ENCODE measurements at places on chromosomes 3 and 15. TPM values are rescaled to one million over a fixed set of nuclear protein-coding genes. Genes with fewer than 3 reads are reported as not detected.

- DNase-seq = no peak
Observed at GRCh38 chr3:16352428-16352827, 87.4 kb downstream of the OXNAD1 start.

DNA sequence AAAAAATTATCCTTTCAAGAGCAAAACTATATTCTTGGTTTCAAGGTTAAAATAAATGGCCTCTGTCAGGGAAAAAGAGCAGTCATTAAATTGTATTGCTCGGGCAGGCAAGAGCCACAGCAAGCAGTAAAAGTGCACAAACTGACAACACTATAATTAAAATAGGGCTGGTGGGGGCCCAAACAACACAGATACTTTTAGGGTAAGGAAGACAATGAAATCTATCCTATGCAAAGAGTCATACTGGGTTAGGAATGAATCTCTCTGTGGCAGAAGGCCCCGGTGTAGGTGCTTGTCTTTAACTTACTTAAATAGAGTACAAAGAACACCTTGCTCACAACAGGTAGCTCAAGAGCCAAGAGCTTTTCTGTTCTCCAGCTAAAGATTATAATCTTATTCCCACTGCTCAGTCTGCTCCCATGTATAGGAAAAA lies 94.7 kb downstream of the DLG1 start:
- no peak for DNase-seq

DNA sequence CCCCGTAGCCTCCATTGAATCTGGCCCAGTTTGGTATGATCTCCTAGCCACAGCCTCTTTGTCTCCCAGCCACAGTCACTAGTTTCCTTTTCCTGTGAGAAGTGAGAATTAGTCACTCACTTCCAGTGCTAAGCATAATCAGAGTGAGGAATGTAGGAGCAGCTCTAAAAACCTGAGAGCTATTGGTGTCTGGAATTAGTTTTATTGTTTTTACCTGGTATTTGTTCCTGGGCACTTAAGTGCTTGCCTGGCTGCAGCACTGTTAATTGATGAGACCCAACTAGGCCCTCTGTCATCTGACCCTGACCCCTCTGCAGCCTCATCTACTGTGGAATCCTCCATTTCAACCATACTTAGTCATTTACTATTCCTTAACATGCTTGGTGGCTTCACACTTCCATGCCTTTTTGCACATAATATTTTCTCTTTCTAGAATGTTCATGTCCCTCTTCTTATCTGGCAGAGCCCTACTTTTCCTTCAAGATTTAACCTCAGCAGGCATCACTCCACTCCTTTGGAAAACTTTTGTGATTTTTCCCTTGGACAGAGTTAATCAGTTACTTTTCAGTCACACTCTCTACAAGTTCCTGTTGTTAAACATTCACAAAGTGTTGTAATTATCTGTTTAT lies 48.8 kb downstream of the PDE8A start:
- peak; percentile 60 for DNase-seq

The LCTL gene
- total RNA-seq = 0.11 TPM

GRCh38 chr3:179962629-179963387 lies 73.9 kb downstream of the PEX5L start:
- no peak for DNase-seq

DNA sequence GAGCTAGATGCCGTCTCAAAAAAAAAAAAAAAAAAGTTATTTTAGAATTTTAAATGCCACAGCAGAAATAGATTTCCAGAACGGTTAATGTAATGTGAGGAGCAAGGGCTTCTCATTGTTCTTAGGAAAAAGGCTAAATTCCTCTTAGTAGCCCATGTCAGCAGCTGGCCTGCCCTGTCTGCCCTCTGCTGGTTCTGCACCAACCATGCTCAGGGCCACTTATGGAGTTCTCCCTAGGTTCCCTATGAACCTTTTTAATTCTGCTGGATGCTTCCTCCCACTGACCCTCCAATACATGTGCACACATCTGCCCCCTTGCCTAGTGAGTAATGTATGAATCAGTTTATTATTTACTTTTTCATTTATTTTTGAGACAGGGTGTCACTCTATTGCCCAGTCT lies 32.2 kb upstream of the DPPA4 start:
- DNase-seq = no peak

- DNase-seq = no peak
Observed at GRCh38 chr3:191528589-191528988, 67.6 kb downstream of the PYDC2 start.

- no peak for DNase-seq
Observed at GRCh38 chr3:52990637-52991036, 55.2 kb downstream of the SFMBT1 start.

- DNase-seq = no peak
Observed at GRCh38 chr3:177426106-177426877, 229.0 kb upstream of the TBL1XR1 start.

GRCh38 chr3:183492849-183493179 lies 62.7 kb downstream of the KLHL6 start:
- no peak for DNase-seq

DNA sequence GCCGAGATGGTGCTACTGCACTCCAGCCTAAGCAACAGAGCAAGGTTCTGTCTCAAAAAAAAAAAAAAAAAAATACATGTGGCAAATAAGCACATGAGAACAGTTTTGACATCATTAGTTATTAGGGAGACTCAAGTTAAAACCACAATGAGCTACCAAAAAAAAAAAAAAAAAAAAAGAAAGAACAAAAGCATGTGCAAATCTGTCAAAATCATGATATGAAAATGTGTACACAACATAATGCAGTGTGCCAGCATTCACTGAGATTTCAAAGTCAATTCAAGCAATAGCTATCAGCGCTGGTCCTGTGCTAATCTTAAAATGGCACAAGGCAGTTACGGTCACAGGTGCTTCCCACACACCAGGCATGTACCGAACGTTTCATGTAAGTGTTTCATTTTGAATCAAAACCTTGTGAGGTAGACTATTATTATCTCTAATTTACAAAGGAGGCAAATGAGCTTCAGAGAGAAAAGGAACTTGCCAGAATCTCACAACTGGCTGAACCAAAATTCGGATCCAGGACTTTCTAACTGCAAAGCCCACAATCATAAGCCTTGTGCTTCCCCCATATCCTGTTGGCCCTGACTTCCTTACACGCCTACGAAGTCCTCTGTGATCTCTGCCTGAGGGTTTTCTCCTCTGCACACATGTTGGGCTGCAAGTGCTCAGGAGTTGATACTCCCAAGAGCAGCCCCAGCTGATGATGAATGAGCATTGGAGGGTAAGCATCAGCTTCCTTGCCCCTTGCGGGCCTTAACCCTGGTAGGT lies 200.1 kb upstream of the PROK2 start:
- no peak for DNase-seq

The ITIH3 gene
- not detected for total RNA-seq

- DNase-seq = no peak
Observed at GRCh38 chr3:172192830-172193415, 153.5 kb downstream of the FNDC3B start.

The JAGN1 gene
- total RNA-seq = 54.1 TPM

GRCh38 chr15:64503197-64503596 lies 42.8 kb downstream of the ZNF609 start:
- DNase-seq = peak; percentile 68

GRCh38 chr15:25238126-25238525 lies 200.7 kb downstream of the UBE3A start:
- no peak for DNase-seq

All from LHCN-M2 (cell line).